IPS DF 19.7 (cell line): ENCODE measurements at places on chromosomes 5 and 9.

GRCh38 chr5:170560938-170561337 is 57.1 kb downstream of the KCNIP1 start:
- DNase-seq = no peak

- no peak for DNase-seq
Observed at GRCh38 chr9:134768709-134769351, 111.8 kb upstream of the FCN2 start.

GRCh38 chr5:175831507-175831906 is 39.9 kb upstream of the CPLX2 start:
- no peak for DNase-seq

GRCh38 chr9:121885345-121885901 is 207.7 kb downstream of the TTLL11 start:
- no peak for DNase-seq

GRCh38 chr5:115179394-115180164 is 9.9 kb upstream of the TRIM36 start:
- no peak for DNase-seq

DNA sequence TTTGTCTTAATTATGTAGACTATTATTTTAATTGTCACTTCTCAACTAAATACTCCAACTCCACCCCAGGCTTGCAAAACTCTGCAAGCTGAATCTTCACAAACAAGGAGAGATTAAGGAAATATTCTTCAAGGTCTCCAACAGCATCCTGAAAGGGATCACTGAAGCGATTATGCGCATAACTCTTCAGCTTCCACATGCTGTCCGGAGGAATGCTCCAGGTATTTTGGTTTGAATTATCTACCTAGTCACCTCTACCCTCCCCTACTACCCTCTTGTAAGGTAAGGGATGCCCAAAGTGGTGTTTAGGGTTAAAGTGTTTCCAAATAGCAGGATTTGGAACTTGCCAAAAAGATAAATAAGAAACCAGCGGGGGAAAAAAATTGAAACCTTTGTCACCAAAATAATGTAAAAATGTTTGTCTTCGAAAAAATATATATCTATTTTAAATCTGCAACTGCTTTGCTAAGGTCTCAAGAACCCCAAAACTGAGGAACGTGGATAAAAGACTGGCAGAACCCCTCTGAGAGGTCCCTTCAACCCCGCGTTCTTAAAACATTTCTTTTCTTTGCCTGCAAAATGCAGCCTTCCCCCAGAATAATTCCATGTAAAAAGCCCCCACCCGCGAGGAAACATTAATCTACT is 11.6 kb downstream of the PTCH1 start:
- DNase-seq = no peak

DNA sequence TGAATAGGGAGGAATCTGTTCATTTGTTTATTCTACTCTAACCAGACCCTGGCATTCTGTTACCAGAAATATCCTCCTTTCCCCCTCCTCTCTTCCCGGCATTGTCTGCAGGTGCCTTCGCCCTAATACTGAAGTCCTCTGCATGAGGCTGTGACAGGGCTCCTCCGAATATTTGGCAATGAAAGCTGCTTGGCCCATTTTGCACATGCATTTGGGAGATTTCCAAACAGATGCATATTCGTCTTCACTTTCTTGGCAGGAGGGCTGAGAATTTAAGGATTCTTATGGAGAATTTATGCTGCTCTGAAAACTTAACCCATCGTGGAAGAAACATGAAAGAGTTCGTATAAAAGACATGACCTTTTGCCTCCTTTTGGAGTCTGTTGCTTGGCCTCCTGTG is 484.0 kb downstream of the ZNF608 start:
- DNase-seq = no peak

DNA sequence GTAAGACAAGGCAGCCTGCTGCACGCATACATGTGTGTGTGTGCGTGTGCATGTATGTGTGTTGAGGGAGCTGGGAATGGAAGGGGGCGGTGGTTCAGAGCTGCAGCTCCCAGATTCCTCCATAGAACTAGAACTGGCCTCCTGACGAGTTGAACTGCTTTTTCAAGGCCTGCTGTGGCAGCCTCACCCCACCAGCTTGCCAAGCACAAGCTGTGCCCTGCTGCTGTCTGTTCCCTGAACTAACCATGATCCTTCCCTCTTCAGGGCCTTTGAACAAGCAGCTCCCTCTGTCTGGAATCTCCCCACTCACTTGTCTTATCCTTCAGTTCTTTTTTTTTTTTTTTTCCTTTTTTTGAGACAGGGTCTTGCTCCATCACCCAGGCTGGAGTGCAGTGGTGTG is 22.6 kb downstream of the LRSAM1 start:
- DNase-seq = no peak

- no peak for DNase-seq
Observed at GRCh38 chr5:37075399-37075950, 173.7 kb downstream of the CPLANE1 start.

GRCh38 chr5:163893281-163893680 is 387.9 kb downstream of the MAT2B start:
- DNase-seq = no peak

- DNase-seq = no peak
Observed at GRCh38 chr9:25658571-25658970, 19.7 kb downstream of the TUSC1 start.

DNA sequence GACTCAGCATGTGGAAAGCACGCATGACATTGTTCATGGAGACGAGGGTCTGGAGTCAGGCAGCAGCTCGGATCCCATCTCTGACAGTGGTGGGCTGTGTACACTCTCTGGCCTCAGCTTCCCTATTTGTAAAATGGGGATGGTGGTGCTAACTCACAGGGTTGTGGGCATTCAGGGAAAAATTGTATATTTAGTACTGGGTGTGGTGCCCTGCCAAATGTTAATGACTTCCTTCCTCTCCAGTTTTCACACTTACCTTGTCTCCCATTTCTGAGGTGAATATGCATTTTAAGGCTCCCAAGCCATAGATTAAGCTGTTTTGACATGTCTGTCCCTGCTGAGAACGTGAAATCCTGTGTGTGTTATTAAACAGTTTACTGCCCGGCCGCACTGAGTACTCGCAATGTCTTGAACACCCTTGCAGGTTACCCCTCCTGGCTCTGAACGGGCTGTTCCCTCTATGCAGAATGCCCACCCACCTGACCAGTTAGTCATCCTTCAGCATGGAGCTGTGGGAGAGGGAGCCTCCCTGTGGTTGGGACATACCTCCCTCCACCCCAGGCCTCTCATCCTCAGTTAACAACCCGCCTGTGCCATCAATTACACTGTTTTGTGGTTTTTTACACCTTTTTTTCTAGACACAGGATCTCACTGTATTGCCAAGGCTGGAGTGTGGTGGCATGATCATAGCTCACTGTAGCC is 25.8 kb downstream of the TJP2 start:
- DNase-seq = no peak

DNA sequence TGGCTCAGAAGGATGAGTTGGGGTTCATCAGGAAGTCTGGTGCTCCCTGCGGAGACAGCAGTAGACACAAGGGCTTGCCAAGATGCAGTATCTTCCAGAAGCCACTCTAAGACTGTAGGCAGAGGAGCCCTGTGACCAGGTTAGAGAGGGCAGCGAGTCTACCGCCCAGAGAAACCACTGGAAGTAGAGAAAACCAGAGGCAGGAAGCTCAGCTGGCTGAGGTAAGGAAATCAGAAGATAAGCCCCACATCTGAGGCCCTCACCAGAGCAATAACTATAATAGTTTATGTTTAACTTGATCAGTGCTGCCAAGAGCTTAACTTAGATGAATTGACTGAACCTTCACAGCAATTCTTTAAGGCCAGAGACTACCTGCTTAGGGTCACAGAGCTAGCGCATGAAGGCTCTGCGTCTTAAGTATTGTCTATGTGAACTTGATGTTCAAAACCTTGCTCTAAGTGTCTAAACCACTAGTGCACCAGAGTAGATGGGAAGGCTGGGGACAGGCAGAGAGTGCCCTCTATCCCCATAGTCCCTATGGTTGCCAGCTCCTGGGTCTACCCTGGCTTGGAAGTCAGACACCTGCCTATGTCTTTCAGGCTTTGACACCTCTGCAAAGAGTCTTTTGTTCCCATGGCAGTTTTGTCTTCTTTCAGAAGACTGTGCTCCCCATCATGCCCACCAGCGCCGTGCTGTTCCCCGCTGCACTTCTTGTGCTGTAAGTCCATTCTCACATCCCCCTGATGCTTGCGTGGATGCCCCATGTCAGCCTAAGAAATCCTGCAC is 228.2 kb upstream of the KLF4 start:
- DNase-seq = no peak

DNA sequence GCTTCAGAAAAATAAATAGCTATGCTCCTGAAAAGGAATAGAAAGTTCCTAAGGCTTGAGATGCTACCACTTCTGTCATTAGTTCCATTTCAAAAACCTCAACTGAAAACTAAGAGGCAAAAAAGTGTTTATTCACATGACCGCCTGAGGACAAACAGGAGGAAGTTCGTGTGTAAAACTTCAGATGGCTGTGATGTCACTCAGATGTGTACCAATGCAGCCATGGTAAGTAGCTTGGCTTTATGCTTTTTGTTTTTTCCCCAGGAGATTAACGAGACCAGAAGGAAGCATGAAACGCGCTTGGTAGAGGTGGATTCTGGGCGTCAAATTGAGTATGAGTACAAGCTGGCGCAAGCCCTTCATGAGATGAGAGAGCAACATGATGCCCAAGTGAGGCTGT is 33.0 kb downstream of the LMNB1 start:
- DNase-seq = no peak

- no peak for DNase-seq
Observed at GRCh38 chr5:35316611-35317274, 86.5 kb upstream of the PRLR start.

GRCh38 chr5:78672154-78672553 is 23.6 kb upstream of the LHFPL2 start:
- no peak for DNase-seq
